ENCODE measurements at places on chromosomes 5 and 9.

DNA sequence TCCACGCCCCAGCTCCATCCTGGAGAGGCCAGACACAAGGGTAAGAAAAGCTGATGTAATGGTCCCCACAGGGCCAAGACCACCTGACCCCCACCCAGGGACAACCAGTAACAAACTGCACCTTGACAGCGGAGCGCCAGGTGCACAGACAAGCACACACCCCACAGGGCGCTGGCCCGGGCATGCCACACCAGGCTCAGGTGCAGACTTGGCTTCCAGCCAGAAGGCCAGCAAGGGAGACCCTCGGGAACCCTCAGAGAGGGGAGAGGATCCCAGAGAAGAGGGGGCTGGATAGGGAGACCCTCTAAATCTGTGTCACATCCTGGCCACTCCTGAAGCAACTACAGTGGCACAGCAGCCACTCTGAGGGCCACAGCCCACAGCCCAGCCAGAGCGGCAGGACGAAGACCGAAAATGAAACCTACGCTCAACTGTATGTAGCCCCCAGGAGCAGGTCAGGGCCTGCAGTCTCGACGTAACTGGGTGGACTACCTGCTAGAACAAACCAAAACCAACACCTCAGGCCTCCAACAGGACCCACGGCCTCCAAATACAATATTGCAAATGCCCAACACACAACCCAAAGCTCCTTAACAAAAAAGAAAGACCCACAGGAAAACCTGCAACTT, 18.5 kb downstream of the CAMSAP1 start:
- DNase-seq, result no peak

- no peak for DNase-seq
Observed at GRCh38 chr5:11504886-11505193, 399.4 kb downstream of the CTNND2 start.

- no peak for DNase-seq
Observed at GRCh38 chr5:112418659-112419163, 366 bp downstream of the EPB41L4A start.

- DNase-seq, result no peak
Observed at GRCh38 chr5:132759114-132760048, 12.2 kb downstream of the CCNI2 start.

GRCh38 chr9:134329886-134330285, 3.6 kb downstream of the RXRA start:
- no peak for DNase-seq

DNA sequence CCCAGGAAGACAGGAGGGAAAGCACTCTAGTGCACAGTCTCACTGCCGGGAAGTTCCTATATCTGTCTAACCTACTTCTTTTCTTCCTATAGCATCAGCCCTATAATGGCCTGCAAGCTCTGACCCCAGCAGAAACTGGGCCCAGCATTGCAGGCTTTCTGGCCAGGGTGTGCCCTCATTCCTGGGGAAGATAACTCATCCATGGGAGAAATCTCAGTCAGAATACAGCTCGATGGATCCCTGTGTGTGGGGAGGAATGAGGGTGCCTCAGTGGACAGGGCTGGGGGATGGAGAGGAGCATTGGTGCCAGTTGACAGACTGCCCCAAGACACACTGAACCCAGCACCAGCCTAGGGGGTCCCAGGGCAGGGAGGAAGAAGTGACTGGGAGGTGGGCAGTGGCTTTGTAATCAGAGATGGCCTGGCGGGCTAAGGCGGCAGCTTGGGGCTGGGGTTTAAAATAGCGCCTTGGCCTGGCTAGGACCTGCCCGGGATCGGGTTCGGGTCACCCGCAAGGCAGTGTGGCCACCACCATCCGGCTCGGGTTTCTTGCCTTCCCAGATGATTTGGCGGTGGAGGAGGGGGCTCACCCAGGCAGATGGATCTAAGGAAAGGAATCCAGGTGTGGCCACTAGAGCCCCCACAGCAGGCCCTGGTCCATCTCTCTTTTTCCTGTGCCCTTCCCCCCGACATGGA, 7.6 kb upstream of the CXXC5 start:
- DNase-seq, result no peak

DNA sequence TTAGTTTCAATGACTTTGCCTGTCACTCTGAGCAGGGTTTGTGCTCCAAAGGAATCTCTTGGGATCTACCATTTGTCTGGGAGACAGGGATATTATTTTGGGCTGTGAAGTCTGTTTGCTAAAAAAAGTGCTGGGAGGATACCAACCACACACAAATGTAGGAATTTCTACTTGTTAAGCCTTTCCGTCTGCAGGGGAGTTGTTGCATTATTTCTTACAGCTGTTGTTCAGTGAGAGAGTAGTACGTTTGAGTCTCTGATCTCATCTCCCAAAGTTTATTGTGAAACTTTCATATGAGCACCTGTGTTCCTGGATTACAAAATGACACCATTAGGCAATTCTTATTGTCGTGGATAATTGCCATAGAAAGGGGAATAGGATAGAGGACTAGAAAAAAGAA, 78.3 kb upstream of the SEMA6A start:
- DNase-seq, result no peak

DNA sequence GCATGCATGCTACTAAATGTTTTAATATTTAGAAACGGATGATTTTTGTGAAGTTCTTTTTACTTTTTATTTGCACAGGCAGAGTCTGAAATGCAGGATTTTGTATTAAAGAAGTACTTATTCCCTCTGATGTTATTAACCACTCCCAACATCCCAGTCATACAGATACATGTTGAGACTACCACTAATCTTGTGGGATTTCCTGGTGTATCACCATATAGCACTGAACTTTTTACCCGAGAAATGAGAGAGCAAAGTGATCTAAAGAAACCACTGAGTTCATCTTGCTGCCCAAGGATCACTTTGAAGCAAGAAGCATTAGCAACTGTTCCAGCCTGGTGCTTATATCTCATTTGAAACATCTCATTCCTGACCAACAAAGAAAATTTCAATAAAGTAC, 443.8 kb downstream of the BNC2 start:
- no peak for DNase-seq

DNA sequence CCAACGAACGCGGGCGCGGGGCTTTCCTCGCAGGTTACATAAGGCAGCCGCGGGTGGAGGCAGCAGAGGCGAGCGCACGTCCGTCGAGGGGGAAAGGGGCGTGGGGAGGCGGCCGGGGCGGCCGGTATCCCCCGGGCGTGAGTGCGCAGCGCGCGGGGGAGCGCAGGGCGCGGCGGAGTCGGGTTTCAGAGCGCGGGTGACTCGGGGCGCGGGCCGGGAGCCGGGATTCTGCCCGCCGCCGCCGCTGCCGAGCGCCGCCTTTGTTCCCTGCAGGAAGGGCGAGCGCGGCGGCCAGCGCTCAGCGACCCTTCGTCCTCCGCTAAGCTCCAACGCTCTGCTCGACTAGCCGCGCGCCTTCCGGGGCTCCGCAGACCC, at the start of gene COL15A1:
Gene COL15A1 (plus strand): TSS at position 226 of the 375 bp plus-strand sequence. CDS start 155 bp downstream, outside the sequence.
- no peak for DNase-seq

DNA sequence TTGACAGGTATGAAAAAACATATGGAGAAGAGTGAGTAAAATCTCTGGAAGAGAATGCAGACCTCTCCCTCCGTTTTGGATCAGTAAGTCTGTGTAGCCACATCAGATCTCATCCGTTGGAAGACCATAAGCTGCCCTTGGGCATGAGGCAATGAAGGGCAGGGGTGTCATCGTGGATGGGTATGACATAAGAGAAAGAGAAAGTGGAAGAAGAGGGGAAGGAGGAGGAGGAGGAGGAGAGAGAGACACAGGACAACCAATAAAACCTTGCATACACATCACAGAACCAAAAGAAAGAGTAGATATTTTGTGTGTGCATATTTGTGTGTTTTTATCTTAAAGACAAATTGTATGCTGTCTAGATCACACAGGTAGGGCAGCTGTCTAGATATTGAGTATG, 50.7 kb downstream of the PRRC1 start:
- no peak for DNase-seq

- no peak for DNase-seq
Observed at GRCh38 chr5:33631786-33632185, 191.0 kb downstream of the TARS1 start.

DNA sequence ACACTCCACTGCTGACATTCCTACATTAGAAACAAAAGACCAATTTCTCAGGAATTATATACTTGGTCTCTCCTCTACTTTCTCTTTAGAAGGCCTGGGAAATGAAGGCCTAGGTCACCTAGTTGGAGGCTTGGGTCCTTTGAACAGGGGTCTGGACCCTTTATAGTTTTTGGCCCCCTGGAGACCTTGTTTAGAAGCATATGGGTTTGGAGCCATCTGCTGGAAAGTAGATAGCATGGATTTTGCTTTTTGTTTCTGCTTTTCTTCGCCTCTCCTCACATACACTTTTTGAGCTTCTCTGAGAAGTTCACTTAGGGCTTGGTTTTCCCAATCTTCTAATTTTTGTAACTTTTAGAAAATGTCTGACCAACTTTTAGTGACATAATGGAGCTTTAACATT, 67.1 kb upstream of the CDK20 start:
- DNase-seq, result no peak

DNA sequence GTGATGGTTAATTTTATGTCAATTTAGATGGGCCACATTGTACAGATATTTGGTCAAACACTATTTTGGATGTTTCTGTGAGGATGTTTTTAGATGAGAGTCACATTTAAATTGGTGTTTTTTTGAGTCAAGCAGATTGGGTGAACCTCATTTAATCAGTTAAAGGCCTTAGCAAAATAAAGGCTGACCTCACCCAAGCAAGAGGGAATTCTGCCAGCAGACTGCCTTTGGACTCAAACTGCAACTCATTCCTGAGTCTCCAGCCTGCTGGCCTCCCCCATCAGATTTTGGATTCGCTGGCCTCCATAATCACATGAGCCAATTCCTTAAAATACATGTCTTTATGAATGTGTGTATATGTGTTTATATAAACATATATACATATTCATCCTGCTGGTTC, 282.7 kb upstream of the POU5F2 start:
- no peak for DNase-seq

GRCh38 chr5:153206361-153206760, 284.1 kb upstream of the GRIA1 start:
- DNase-seq, result no peak

GRCh38 chr5:95043234-95043633, 241.7 kb downstream of the MCTP1 start:
- no peak for DNase-seq

GRCh38 chr9:34986540-34987047, 3.0 kb upstream of the DNAJB5 start:
- no peak for DNase-seq

DNA sequence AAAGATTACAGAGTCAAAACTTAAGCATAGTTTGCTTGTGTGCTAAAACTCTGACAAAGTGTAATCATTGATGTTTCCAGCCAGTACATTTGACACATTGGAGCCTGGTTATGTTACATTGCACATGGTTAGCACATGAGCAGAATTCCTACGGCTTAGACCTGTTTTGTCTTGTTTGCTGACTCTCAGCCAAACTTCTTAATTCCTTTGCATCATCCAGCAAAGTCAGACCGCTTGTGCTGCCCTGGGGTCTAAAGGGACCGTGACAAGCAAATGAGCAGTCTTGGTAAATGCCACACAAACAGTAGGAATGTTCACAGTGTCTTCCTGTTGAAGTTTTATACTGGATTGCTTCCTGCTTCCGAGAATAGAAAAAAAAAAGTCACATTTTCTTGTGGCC, 72.0 kb upstream of the ENTREP1 start:
- no peak for DNase-seq

GRCh38 chr5:149545327-149545726, 5.9 kb downstream of the CSNK1A1 start:
- DNase-seq, result no peak

DNA sequence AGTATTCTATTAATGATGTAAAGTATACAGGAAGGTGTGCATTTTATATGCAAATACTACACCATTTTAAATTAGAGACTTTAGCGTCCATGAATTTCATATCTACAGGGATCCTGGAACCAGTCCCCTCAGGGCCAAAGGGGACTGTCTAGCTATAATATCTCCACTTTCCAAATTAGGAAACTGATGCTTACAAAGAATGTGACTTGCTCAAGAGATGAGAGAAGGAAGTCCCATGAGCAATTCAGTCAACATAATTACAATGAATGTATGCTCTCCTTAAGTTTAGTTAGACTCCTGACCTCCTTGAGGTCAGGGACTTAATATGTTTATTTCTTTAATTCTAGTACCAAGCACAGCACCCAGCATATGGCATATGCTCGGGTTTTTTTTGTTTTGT, 23.7 kb downstream of the NIPBL start:
- DNase-seq, result no peak

GRCh38 chr5:13930541-13931171, 13.8 kb downstream of the DNAH5 start:
- DNase-seq, result no peak

- no peak for DNase-seq
Observed at GRCh38 chr5:172641359-172642050, 442 bp downstream of the NEURL1B start.

- no peak for DNase-seq
Observed at GRCh38 chr5:106757672-106758071, 913.1 kb downstream of the EFNA5 start.

DNA sequence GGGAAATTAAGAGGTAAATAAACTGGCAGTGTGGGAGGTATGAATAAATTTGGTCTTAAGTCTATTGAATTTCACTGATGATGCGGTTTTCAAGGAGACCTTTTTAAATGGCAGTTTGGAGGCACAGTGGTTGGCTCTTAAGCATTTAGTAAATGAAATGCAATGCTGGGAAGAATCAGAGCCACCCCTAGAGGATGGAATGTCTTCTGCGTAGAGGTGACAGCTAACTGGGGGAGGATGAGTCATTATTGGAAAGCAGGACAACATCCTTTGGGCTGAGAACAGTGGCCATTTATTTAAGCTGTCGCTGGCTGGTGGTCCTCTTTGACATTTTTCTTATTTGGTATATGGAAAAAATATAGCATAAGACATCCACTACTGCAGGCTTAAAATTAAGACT, 163.2 kb downstream of the SH3GL2 start:
- DNase-seq, result peak; percentile 28

- DNase-seq, result no peak
Observed at GRCh38 chr5:40410231-40410861, 269.4 kb upstream of the PTGER4 start.

GRCh38 chr9:89567649-89568048, 37.2 kb upstream of the GADD45G start:
- no peak for DNase-seq

DNA sequence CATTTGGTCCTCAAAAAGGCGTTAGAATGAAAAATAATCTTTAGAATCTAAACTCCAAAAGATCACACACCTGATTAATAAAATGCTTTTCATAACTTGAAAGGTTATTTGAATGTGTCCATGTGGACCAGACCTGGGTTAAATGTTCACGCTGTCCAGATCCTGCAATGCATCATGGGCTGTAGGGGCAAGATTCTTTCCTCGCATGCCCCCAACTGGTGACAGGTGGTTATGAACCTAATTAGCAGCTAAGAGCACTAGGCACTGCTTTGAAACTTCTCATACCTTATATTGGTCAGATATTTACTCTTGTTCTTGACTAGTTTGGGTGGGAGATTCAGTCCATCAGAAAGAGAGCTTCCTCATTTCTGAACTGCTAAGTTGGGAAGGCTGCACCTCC, 19.3 kb upstream of the PIP5K1B start:
- DNase-seq, result no peak

GRCh38 chr5:136094913-136095641, 37.6 kb upstream of the SMAD5 start:
- no peak for DNase-seq

GRCh38 chr5:66892716-66893115, 296.5 kb downstream of the MAST4 start:
- DNase-seq, result no peak

Data from NCI-H2107 (cell line).